ENCODE measurements at places on chromosomes 5 and 9.

DNA sequence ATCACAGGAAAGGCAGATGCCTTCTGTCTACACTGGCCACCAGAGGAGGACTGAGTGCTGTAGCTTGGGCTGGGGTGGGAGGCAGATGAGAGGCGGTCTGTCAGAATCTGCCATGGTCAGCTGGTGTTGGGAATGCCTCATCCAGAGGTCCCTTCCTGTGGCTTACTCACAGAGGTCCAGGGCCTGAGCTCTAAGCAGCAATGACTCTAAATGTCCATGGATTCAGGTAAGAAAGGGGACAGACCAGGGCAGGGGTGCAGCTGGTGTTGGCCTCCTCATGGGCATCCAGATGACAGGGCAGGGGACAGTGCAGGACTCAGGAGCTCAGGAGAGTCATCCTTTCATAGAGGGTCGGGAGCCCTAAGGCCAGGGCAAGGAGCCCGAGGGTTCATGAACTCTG, 165.0 kb downstream of the ICE1 start:
- DNase-seq, result no peak

DNA sequence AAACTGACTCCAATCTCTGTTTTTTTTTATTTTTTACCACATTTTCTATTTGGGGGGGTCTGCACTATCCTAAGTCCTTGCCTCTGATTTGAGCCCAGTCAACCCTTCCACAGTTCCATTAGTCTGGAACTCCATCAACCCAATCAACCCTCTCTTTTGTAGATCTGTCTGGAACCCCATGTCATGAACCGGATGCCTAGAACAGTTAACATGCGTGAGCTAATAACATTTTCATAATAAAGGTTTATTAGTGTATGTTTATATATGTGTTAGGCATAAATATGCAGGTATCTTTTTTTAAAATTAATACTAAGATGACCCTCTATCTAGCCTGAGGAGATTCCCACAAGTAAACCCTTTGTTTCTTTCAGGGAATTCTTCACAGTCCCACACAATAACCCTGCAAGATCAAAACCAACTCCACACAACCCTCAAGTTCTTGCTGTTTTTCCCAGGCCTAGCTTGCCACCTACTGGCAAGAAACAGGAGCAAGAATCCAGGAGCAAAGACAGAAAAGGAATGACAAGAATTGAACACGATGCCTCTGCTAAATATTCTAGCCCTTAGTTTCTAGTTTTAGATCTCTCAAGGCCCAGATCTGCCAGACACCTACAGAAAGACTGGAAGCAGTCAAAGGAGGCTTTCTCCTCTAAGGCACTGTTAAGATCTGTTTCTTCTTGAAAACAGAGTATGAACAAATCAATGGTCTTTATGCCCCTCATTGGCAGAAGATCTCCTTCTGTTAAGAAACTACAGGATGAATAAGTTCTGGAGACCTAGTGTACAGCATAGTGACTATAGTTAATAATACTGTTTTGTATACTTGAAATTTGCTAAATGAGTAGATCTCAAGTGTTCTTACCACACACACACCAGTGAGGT, 100.4 kb downstream of the TRIM36 start:
- peak; percentile 56 for DNase-seq

GRCh38 chr9:78397454-78397853, 100.5 kb downstream of the PSAT1 start:
- no peak for DNase-seq

- no peak for DNase-seq
These were observed 140.5 kb upstream of the RUSC2 start for GRCh38 chr9:35349287-35349990.

DNA sequence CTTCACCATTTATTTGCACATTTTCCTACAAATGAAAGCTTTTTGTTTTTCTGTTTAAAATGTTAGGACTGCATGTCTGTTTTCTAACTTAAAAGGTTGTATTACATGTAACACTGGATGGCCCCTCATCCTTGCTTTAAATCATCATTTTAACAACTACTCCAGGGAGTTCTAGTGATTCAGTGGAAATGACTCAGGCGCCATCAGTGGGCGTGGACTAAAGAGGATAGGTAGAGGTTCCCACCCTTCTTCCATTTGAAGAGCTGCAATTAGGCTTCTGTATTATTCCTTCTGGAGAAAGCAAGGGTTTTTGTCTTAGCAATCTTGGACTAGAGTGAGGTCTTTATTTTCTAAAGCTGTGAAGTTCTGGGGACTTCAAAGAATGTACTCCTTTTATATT, 213.7 kb downstream of the TMEM38B start:
- peak; percentile 57 for DNase-seq

DNA sequence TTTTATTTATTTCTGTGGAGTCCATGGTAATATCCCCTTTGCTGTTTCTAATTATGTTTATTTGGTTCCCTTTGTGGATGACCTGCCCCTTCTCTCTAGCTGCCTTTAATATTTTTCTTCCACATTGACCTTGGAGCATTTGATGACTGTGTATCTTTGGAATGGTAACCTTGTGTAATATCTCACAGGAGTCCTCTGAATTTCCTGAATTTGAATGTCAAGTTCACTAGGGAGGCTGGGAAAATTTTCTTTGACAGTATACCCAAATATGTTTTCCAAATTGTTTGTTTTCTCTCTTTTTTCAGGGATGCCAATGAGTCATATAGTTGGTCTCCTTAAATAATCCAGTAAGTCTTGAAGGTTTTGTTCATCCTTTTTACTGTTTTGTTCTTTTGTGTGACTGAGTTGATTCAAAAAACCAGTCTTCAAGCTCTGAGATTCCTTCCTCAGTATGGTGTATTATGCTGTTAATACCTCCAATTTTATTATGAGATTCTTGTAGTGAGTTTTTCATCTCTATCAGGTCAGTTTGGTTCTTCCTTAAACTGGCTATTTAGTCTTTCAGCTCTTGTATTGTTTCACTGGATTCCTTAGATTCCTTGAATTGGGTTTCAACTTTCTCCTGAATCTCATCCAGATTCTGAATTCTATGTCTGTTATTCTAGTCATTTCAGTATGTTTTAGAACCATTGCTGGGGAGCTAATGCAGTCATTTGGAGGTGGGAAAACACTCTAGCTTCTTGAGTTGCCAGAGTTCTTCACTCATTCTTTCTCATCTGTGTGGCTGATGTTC, 349.0 kb upstream of the TARS1 start:
- DNase-seq, result peak; percentile 33

GRCh38 chr5:12876541-12877298, 972.5 kb upstream of the CTNND2 start:
- DNase-seq, result peak; percentile 35

- DNase-seq, result no peak
These were observed 958 bp upstream of the LCN8 start for GRCh38 chr9:136759001-136759400.

DNA sequence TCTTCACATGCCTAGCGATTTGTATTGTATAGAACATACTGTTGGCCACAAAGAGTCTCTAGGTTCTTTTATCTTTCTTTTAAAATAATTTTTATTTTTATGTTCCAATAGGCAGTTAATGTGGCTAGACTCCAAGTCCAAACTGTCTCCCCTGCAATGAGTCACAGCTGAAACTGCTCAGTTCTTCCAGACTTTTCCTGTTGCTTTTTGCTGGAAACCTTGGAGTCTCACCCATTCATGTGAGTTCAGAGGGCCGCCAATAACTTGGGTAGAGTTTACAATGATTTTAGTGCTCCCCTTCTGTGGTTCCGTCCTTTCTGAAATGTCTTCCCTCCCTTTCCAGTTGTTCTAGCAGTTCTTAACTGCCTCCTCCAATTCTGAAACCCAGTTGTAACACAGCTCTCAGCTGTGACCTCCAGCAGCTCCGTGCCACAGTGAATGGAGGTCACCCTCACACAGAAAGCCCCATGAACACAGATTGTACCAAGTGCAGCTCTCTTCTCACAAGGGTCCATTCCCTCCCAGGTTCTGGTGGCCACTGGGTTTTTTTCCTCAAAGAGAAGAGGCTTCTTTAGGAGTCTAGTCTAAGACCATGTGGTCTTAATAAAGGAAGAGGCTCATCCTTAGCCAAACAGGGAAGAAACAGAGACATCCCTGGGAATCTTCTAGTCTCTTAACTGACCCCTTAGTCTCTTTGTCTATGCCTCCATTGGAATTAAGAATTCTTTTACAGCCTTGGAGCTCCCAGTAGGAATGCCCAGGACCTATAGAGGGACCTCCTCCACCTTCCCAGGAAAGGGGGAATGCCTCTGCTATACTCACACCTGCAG, 198.5 kb downstream of the SPOCK1 start:
- peak; percentile 64 for DNase-seq

Data from HT1080 (cell line).